ENCODE measurements at places on chromosomes 7 and 10. TPM values are rescaled to one million over a fixed set of nuclear protein-coding genes. Genes with fewer than 3 reads are reported as not detected.

DNA sequence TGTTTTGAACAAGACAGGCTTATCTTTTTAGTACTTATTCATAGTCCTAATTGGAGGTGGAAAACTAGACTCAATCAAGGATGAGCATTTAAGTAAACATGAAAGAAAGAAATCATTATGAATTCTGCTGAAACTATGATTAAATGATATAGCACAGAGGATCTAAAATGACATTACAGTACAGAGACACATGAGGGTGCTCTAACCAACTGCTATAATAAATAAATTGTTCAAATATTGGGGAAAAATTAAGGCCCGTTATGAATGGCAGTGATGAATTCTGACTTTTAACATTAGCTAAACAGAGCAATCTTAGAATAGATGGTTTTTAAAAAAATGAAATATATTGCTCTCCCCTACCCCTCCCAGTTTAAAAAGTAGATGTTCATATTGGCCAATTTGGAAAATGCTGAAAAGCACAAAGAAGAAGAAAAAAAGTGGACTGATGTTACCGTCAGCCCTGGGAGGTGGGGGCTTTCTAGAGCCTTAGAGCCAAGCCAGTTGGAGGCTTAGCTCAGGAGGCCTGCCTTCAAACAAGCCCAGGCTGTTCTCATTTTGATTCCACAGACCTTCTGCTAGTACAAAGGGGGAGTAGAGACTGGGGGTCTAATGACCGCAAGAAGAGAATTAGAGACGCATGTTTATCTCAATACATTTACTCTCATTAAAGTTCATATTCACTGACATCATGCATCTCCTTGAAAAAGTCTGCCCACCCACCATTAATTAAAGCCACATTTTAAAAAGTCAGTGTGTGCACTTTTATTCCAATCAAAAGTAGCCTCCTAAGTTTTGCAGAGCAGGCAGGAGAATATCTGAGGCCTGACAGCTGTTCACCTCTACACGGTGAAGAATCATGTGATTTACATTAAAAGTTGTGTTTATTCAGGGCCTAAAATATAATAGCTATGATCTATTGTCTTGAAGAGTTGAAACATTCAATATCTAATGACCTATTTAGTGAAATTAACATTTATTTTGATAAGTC is 10.0 kb downstream of the WNT2 start:
- no peak for DNase-seq

- DNase-seq: peak; percentile 95
Measured at GRCh38 chr10:132516771-132517725, 20.5 kb upstream of the INPP5A start.

DNA sequence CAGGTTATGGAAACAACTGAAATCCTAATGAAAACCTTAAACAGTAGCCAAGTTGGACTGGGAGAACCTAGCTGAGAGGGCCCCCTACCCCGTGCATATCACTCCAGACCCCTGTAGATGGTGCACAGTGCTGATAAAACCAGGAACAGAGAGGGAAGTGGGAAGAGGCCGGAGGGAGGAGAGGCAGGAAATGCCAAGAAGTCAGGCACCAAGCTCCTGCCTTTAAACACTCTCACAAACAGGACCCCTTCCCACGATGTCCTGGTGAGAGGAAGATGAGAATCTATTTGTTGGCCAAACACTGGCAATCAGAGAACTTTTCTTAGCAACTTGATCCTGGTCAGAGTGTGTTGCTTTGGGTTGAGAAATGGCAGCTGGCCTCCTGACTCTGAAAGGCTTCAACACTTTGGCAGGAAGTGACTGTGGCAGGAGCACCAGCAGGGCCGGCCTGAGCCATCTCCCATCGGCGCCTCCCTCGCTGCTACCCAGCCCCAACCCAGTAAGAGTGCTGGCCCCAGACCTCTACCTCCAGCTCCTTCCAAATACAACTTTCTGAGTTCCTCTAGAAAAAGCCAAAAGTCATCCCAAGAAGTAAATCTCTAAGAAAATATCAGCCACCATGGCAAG is 39.5 kb downstream of the GSDME start:
- DNase-seq: peak; percentile 52

GRCh38 chr7:137626469-137627067 is 220.2 kb downstream of the DGKI start:
- DNase-seq: no peak

GRCh38 chr7:90276033-90276728 is 31.2 kb downstream of the CFAP69 start:
- DNase-seq: no peak

- DNase-seq: no peak
Measured at GRCh38 chr7:73840715-73841379, 1.5 kb downstream of the METTL27 start.

The MYH16 gene
- not detected for total RNA-seq

The TWNK gene
- 7.1 TPM for total RNA-seq
